ENCODE measurements at places on chromosomes 7 and 10.

DNA sequence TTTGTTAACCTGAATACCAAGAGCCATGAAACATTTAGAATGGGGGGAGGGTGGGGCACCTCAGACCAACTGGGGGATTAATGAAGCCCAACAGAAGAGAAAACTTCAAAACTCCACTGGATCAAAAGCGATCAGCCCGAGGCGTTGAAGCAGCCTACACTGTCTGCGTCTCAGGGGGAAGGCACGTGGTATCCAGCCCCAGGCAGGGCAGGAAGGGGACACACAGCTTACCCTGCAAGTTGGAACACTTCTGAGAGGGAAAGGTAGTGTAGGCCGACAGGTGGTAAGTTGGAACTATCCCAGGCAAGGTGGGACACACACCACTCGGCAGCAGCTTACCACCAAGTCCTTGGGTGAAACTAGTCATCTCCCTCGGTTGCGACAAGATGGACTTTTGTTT lies 102.9 kb downstream of the TAX1BP1 start:
- DNase-seq, result no peak

DNA sequence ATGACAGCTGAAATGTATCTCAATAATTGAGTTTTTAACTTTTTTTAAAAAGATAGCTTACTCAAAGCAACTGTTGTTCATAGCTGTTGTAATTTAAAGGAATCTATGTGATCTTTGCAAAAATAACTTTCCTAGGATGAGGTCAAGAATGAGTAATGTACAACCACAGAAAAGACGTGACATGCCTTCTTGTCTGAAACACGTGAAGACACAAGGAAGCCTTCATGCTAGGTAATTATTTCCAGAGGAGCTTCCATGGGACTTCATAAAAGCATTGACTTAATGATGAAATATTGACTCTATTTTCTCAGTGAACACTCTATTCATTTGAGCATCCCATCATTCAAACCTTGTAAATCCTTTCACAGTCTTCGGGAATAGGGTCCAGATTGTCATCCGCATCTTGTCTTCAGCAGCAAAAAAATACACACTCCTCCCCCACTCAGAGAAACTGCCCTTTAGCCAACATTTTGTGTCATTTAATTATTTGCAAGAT lies 528.0 kb downstream of the NRG3 start:
- no peak for DNase-seq

- no peak for DNase-seq
These were observed 25.4 kb downstream of the ANKRD61 start for GRCh38 chr7:6056616-6057015.

- DNase-seq, result no peak
These were observed at the start of gene FAS for GRCh38 chr10:88990384-88991160. Gene FAS, plus strand, starts transcription at chr10:88990798. Its CDS starts 79 bp downstream, at chr10:88990877.

GRCh38 chr7:132412435-132412834 lies 163.8 kb downstream of the PLXNA4 start:
- no peak for DNase-seq

GRCh38 chr10:73879296-73880173 lies 5.2 kb upstream of the CAMK2G start:
- DNase-seq, result no peak

GRCh38 chr7:158401295-158401694 lies 186.3 kb downstream of the PTPRN2 start:
- no peak for DNase-seq

DNA sequence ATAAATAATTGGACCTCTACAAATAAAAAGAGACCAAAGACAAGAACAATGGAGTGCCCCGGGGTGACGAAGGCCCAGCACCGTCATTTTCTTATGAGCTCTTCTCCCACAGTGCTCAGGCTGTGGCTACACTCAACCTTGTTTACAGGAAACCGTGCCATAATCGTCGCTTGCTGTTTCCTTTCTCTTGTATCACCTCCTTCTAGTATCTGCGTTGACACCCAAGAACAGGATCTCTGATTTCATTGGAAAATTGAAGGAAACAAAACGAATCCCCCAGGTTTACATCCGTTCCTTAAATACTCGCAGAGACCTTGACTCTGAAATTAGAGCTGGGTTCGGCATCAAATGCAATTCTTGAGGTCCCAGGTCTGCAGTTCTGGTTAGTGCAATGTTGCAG lies 1.7 kb upstream of the IGFBP3 start:
- DNase-seq, result no peak

DNA sequence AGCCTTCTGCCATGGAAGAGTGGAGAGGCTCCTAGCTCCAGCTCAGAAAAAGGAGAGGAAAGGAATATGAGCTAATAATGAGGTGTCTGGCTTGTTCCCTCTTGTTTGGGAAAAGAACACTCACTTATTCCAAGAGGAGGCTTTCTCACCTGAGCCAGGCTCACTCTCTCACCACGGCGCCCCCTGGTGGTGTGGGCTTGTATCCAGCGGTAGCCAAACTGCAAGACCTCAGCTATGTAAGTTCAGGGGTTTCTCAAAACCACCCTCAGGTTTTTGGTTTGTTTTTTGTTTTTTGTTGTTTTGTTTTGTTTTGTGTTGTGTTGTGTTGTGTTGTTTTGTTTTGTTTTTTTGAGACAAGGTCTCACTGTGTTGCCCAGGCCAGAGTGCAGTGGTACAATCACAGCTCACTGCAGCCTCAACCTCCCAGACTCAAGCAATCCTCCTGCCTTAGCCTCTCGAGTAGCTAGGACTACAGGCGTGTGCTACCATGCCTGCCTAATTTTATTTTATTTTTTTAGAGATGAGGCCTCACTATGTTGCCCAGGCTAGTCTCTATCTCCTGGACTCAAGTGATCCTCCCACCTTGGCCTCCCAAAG lies 124.0 kb downstream of the TMEM130 start:
- DNase-seq, result no peak

DNA sequence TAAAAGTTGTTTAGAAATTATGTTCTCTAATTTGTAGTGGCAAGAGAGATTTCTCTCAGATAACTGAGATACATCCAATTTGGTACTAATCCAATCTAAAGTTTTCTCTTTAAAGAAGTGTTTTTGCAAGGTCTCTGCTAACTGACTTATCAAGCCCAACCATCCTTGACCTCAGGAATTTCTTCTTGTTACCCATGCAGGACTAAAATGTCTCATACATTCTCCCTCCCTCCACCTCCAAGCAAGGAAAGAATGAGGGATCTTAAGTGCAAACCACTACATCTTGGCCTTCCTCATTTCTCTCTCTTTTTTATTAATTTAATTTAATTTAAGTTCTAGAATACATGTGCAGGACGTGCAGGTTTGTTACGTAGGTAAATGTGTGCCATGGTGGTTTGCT lies 12.8 kb downstream of the NRAP start:
- DNase-seq, result no peak

GRCh38 chr10:129912166-129912917 lies 51.7 kb downstream of the EBF3 start:
- no peak for DNase-seq
